ENCODE measurements at places on chromosomes 2 and 18.

DNA sequence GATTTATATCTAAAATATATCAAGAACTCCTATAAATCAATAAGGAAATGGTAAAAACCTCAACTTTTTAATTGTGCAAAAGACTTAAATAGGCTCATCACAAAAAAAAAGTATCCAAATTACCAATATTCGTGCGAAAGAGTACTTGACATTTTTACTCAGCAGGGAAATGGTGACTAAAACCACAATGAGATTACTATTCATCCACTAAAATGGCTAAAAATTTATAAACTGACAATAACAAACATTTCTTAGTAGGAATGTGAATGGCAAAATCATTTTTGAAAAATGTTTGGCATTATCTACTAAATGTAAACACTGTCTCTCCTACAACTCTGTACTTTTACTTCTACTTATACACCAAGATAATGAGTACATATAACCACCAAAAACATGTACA is 184.8 kb upstream of the RND3 start:
- DNase-seq: no peak

- no peak for DNase-seq
Measured at GRCh38 chr2:27154488-27154887, 5.7 kb downstream of the TCF23 start.

- DNase-seq: no peak
Measured at GRCh38 chr18:10443001-10443400, 11.4 kb upstream of the APCDD1 start.

DNA sequence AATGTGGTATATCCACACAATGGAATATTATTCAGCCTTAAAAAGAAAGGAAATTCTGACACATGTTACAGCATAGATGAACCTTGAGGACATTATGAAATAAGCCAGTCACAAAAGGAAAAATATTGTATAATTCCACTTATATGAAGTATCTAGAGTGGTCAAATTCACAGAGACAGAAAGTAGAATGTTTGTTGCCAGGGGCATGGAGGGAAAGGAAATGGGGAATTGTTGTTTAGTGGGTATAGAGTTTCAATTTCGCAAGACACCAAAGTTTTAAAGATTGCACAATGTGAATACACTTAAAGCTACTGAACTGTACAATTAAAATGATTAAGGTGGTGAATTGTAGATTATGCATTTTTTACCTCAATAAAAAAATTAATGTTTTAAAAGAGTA is 92.9 kb downstream of the TXNL1 start:
- DNase-seq: no peak

- no peak for DNase-seq
Measured at GRCh38 chr2:22273853-22274252, 1111.1 kb upstream of the KLHL29 start.

GRCh38 chr2:238274152-238274865 is 14.1 kb downstream of the PER2 start:
- peak; percentile 57 for DNase-seq

- DNase-seq: no peak
Measured at GRCh38 chr2:227634201-227634600, 16.9 kb downstream of the SCYGR4 start.

- DNase-seq: no peak
Measured at GRCh38 chr18:24633121-24633520, 172.7 kb downstream of the HRH4 start.

- DNase-seq: no peak
Measured at GRCh38 chr2:9217838-9218770, 11.5 kb downstream of the ASAP2 start.

DNA sequence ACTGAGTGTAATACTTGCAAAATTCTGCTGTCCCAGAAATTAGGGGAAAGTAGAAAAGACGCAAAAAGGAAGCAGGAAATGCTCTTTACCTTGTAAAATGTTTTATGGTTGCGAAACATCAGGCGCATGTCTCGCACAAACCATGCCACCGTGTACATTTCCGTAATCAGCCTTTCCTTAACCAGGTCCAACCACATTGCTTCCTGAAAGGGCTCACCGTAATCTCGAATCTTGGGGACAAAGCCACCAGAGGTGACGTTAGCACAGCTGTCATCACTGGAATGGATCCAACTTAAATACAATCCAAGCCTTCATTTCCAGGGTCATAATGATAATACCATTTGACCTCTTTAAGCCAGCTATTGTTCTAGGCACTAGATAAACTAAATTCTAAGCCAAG is 49.3 kb downstream of the SP110 start:
- DNase-seq: no peak

- DNase-seq: no peak
Measured at GRCh38 chr18:7456376-7456775, 110.7 kb upstream of the PTPRM start.

GRCh38 chr2:159071190-159071915 is 102.9 kb downstream of the TANC1 start:
- DNase-seq: no peak

GRCh38 chr18:45997700-45998151 is 30.6 kb upstream of the EPG5 start:
- no peak for DNase-seq

- DNase-seq: no peak
Measured at GRCh38 chr2:152385650-152386049, 50.7 kb downstream of the FMNL2 start.

DNA sequence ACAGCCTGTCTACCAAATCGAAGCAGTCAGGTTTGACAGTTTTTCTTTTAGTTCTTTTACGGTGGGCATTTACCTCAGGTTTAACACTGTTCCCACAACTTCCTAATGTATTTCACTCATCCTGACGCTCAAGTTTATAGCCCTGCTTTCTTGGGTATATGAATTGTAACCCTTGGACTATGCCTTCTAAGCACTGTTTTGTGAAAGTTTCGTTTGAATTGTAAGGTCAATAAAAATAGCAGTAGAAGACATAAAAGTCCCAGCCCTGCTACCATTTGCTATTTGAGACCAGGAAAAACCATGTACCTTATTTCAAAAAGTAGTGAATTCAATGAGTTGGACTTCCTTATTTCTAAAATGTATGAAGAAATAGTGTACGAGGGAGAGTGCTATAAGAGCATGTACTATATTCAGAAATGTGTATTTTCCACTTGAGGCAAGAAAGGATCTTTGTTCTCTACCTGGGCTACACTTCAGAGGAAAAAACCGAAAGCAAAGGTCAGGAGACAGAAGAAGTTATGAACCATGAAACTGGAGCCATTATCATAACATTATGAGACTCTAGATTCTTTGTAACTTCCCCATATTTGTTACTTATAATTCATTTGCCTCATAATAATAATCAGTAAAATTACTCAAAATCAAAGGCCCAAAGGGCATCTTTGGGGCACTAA is 1.9 kb upstream of the ZC3H15 start:
- no peak for DNase-seq

DNA sequence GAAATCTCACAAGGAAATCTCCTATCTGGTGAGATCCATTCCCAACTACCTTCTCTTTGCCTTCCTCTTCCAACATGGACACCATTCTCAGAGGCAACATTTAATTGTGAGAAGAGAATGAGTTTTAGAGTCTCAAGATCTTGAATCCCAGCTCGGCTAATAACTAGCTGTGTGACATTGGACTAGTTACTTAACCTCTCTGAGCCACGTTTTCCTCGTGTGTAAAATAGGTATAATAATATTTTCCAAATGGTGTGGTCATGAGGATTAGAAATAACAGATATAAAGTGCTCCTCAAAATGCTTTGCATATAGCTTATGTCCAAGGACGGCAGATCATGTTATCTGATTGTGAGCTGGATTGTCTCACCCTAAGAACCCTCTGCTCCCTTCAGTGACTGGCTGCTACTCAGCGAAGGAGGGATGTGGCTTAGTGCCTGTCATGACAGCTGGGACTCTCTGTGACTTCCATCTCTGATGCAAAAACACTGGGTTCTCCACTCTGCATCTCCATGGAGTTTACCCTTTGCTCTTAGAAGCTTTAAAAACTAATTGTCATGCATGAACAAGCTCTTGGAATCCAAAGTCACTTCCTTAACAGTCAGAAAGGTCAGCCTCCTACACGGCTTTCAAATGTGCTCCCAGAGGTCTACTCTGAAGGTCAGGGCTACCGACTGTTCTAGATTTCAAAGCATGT is 38.4 kb upstream of the MRPL19 start:
- no peak for DNase-seq

GRCh38 chr2:128796321-128796720 is 477.7 kb upstream of the HS6ST1 start:
- no peak for DNase-seq

GRCh38 chr2:191050640-191050987 is 36.6 kb upstream of the STAT1 start:
- no peak for DNase-seq

DNA sequence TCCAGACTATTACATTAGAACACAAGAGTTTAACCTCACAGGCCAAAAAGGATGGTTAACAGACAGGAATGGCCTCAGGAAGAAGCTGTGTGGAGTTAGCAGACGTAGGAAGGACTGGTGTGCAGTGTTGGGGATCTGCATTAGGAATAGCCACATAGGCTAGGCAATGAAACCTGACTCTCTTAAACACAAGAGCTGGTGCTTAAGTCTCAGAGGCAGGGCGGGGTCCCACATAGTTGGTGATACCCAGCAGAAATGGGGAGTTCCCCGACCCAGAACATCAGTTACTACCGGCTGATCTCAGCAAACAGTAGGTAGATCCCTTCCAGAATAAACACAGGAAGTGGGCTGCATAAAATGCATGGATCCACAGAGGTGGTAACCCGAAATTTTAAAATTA is 64.1 kb downstream of the CCDC93 start:
- no peak for DNase-seq

DNA sequence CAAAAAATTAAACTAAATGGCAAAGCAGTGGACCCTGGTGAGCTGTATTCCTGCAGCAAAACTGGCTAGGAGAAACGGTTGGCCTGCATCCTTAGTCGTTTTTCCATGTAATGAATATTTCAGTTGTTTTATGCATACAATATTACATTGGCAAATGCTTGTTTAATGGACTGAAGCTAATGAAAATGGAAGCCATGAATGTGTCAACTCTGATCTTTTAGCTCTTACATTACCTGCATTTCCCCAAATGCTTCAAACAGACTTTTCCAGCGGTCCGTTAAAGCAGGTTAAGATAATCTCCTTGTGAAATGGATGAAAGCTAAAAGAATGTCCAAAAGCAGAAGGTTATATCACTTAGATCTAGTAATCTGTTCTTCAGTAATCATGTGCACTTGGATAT is 686.3 kb upstream of the SETBP1 start:
- DNase-seq: no peak

DNA sequence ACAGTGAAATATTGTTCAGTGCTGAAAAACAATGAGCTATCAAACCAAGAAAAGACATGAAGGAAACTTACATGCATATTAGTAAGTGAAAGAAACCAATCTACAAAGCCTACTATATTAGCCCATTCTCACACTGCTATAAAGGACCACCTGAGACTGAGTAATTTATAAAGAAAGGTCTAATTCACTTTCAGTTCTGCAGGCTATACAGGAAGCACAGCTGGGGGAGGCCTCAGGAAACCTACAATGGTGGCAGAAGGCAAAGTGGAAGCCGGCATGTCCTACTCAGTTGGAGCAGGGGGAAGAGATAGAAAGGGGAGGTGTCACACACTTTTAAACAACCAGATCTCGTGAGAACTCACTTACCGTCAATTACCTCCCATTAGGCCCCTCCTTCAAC is 232.1 kb downstream of the TMX3 start:
- DNase-seq: no peak

DNA sequence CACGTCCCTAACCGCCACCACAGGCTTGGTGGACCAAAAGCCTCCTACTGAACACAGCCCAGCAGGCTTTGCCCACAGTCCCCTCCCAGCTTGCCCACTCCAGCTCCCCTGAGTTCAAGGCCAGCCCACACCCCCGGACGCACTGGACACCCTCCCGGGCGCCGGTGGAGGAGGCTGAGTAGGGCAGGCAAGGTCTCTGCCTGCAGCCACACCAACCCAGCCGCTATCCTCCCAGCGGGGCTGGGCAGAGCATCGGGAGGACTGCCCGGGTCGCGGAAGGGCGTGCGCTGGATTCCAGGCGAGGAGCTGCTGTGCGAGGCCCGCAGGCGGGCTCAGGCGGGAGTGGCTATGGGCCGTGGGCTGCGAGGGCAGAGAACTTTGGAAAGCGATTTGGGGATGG is 49.5 kb downstream of the PLEKHB2 start:
- DNase-seq: no peak

DNA sequence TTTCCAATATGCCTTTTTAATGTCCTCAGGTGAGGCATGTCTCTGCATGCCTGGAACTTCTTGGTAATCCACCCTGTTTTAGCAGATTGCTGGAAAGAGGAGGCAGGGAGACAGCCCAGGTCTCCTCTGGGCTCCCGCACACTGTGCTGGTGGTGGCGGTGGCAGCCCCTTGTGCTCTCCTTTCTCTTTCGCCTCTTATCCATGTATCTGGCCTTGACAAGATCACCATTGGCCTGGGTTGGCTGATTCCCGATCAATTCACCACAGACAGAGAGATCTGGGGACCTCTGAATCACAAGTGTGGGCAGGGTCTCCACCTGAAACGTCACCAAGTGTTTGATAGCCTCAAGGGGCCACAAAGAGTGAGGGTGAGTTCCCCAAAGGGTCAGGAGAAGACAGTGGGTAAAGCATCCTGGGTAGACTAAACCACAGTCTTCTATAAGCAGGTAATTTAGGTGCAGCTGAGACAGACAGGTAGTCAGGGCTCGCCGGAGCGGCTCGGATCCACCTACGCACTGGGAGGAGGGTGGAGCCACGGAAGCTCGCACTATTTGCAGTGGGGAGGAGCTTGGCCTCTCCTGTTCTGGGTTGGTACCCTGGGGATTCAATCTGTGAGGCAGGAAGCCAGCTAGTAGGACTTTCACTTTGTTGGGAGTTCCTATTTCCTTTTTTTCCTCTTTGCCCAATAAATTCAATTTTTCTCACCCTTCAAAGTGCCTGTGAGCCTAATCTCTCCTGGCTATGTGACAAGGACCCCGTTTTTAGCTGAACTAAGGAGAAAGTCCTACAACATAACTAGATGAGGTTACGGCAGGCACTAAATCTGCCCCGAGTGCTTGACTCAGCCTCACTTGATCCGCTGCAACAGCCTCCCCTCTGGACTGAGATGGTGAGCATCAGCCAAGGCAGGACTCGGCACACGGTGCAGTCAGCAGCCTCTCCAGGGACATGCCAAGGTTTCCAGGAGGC is 57.6 kb downstream of the SLC4A3 start:
- DNase-seq: no peak

DNA sequence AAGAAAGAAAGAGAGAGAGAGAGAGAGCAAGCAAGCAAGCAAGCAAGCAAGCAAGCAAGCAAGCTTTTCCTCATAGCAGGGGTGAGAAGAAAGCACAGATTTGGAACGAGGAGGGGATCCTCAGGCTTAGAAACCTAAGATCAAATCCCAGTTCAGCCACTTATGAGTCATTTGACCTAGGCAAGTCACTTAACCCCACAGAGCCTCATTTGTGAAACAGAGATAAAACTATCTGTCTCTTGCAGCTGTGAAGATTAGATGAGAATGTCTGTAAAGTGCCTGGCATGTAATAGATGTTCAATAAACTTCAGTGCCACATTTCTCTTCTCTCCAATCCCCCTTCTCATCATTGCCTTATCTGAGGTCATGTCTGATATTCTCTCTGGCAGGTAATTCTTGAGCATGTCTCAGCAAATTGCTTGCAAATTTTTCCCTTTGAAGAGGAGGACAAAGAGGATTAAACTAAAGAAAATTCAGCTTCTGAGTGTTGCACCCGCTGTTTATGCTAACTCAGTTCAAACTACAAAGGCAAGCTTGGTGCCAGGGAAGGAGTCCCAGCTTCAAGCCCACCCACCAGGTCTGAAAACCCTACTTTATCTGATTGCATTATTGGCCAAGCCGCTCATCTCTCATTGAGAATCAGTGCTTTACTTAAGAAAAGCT is 20.3 kb downstream of the ALK start:
- no peak for DNase-seq

Measured in natural killer cell treated with Interleukin-12 subunit alpha and Interleukin-12 subunit beta and Interleukin-15 and Interleukin-18, amount 100 ng/mL, for 72 hours (primary cell).